Gastrocnemius medialis (tissue), 4 donors: ENCODE measurements at places on chromosomes 6 and 20. TPM values are rescaled to one million over a fixed set of nuclear protein-coding genes. Genes with fewer than 3 reads are reported as not detected.

HLA-DMB gene
- total RNA-seq, result 4.4 TPM

SSTR4 gene
- total RNA-seq, result not detected

MYO6 gene
- 3.0 TPM for total RNA-seq

HLA-DQB1 gene
- total RNA-seq, result 1.5 TPM

OR2H1 gene
- not detected for total RNA-seq

HLA-DPA1 gene
- 51.8 TPM for total RNA-seq

SLC22A7 gene
- not detected for total RNA-seq

DNA sequence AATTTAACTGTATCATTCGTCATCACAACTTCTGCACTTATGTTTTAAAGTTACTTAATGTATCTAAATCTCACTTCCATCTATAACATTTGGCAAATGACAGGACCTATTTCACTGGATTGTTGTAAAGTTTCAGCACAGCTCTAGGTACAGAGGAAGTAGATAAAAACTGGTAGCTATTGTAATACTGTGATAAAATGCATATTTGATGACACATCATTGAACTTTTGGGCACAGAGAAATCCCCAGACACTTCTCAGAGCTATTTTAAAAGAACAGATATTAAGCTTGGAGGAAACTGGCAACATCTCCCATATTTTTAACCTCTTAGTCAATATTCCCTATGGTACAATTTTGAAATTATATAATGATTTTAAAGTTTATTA, 138.7 kb downstream of the RFPL4B start:
- no peak for DNase-seq
- no peak overlapping the region for H3K27ac ChIP-seq
- H3K27me3 ChIP-seq, result no peaks in the 10 kb centered on the region
- no peaks in the 10 kb centered on the region for H3K36me3 ChIP-seq

GRCh38 chr6:162100096-162100495, 627.5 kb downstream of the PRKN start:
- no peaks in the 10 kb centered on the region for H3K27me3 ChIP-seq
- H3K36me3 ChIP-seq, result no peaks in the 10 kb centered on the region
- H3K4me3 ChIP-seq, result no peak overlapping the region
- no peak overlapping the region for H3K27ac ChIP-seq

DNA sequence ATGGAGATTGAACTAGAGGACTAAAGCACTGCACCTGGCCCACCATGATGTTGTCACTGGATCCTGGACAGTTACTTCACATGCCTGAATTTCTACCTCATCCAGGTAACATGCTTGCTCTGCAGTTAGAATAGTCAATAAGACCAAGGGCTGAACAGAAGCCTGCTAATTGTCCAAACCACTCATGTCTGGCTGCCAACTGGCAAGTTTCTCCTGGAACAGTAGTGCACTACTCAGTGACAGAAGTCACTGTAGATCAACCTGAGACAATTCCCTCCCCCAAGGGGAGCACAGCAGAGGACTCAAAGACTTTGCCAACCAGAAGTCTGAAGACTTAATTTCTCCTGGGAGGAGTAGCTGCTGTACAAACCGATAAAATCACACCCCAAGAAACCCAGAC, 454.6 kb upstream of the MARCKS start:
- DNase-seq, result no peak
- H3K4me3 ChIP-seq, result no peak overlapping the region
- H3K27ac ChIP-seq, result no peak overlapping the region
- no peaks in the 10 kb centered on the region for H3K4me1 ChIP-seq

DNA sequence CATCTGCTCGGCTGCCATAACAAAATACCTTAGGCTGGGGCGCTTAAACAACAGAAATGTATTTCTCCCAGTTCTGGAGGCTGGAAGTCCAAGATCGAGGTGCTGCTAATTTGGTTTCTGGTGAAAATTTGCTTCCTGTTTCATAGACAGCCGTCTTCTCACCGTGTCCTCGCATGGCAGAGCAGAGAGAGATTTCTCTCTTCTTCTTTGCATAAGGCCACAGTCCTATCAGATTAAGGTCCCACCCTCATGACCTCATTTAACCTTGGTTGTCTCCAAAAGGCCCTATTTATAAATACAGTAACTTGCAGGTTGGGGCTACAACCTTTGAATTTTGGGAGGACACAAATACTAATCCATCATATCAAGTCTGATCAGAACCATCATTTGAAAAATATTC, 544.3 kb downstream of the KIF16B start:
- no peak overlapping the region for H3K27ac ChIP-seq
- no peaks in the 10 kb centered on the region for H3K36me3 ChIP-seq
- H3K4me3 ChIP-seq, result no peak overlapping the region
- no peaks in the 10 kb centered on the region for H3K27me3 ChIP-seq

DNA sequence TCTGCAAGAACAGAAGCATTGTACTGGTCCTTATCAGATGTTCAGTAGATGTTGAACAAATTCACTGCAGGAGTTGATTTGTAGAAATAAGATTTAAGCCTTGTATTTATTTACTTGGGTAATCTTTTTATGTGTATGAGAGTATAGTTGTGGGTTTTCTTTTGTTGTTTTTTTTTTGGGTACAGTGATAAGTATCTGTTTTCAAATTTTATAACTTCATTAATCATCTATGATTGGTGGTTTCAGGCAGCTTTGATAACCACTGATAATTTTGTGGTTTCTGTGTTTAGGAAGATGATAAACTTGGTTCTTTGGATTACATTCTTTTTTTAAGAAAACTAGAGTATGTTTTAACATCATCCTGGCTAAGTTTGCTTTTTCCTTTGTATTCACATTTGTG, 2.8 kb downstream of the AFDN start:
- no peaks in the 10 kb centered on the region for H3K36me3 ChIP-seq
- no peak overlapping the region for H3K4me3 ChIP-seq
- no peak overlapping the region for H3K27ac ChIP-seq
- DNase-seq, result no peak

- H3K4me3 ChIP-seq, result no peak overlapping the region
- no peaks in the 10 kb centered on the region for H3K36me3 ChIP-seq
- H3K27me3 ChIP-seq, result no peaks in the 10 kb centered on the region
- no peaks in the 10 kb centered on the region for H3K4me1 ChIP-seq
- DNase-seq, result no peak
- H3K27ac ChIP-seq, result no peak overlapping the region
Observed at GRCh38 chr6:145652572-145652971, 82.7 kb downstream of the EPM2A start.

DNA sequence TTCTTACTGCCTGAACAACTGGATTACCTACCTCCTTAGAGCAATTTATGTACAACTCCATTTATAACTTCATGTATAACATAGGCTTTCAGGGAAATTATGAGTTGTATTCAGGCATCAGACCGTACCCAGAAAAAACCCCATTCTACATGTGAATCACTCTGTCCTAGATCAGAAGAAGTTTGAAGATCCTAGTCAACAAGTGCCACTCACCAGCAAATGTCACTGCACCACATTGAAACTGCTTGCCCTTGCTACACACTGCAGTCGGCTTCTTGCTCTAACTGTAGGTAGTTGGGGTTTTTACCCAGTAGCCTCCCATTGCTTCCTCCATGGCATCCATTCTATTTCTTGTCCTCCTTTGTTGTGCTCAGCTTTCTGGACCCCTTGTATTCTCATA, 132.4 kb downstream of the DNAH8 start:
- H3K27ac ChIP-seq, result no peak overlapping the region
- no peaks in the 10 kb centered on the region for H3K27me3 ChIP-seq
- no peak overlapping the region for H3K4me3 ChIP-seq
- H3K36me3 ChIP-seq, result no peaks in the 10 kb centered on the region
- no peaks in the 10 kb centered on the region for H3K4me1 ChIP-seq

- no peak overlapping the region for H3K4me3 ChIP-seq
- peak; percentile 89 for DNase-seq
- peak overlapping the region; percentile 94 for H3K27ac ChIP-seq
- no peaks in the 10 kb centered on the region for H3K36me3 ChIP-seq
- peaks cover 41% of the 10 kb centered on the region for H3K4me1 ChIP-seq
- H3K27me3 ChIP-seq, result no peaks in the 10 kb centered on the region
Observed at GRCh38 chr20:44188752-44189151, 1.8 kb upstream of the JPH2 start.

GRCh38 chr6:125987026-125987617, 782 bp downstream of the TRMT11 start:
- H3K27ac ChIP-seq, result peak overlapping the region; percentile 79
- H3K4me3 ChIP-seq, result peak overlapping the region; percentile 90
- H3K4me1 ChIP-seq, result peaks cover 12% of the 10 kb centered on the region
- H3K36me3 ChIP-seq, result no peaks in the 10 kb centered on the region
- H3K27me3 ChIP-seq, result no peaks in the 10 kb centered on the region

GRCh38 chr20:62637110-62637509, 5.2 kb upstream of the SLCO4A1 start:
- no peak for DNase-seq
- no peaks in the 10 kb centered on the region for H3K4me1 ChIP-seq
- H3K27me3 ChIP-seq, result peaks cover 15% of the 10 kb centered on the region
- H3K36me3 ChIP-seq, result no peaks in the 10 kb centered on the region
- no peak overlapping the region for H3K4me3 ChIP-seq

GRCh38 chr6:114096561-114097172, 125.7 kb upstream of the HDAC2 start:
- H3K27ac ChIP-seq, result no peak overlapping the region
- H3K27me3 ChIP-seq, result no peaks in the 10 kb centered on the region
- no peak for DNase-seq
- no peak overlapping the region for H3K4me3 ChIP-seq
- no peaks in the 10 kb centered on the region for H3K36me3 ChIP-seq
- H3K4me1 ChIP-seq, result peaks cover 4% of the 10 kb centered on the region

DNA sequence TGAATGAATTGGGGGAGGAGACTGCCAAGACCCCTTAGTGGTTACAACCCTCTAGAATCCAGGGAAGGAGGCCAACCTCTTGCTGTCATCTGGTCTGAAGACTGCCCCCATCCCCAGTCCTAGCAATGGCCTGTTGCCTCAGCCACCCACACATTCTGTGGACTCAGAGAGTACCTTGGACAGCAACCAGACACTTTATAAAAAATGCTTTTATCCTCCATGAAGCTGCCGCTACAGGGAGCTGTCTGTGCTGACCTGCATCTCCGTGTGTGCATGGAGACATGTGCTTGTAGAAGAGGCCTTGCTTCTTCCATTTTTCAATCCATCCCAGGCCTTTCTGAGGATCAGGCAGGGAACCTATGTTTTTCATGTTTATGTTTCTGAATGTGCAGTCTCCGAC, 15.2 kb downstream of the CDH22 start:
- no peak overlapping the region for H3K27ac ChIP-seq
- no peak overlapping the region for H3K4me3 ChIP-seq
- H3K4me1 ChIP-seq, result no peaks in the 10 kb centered on the region

DNA sequence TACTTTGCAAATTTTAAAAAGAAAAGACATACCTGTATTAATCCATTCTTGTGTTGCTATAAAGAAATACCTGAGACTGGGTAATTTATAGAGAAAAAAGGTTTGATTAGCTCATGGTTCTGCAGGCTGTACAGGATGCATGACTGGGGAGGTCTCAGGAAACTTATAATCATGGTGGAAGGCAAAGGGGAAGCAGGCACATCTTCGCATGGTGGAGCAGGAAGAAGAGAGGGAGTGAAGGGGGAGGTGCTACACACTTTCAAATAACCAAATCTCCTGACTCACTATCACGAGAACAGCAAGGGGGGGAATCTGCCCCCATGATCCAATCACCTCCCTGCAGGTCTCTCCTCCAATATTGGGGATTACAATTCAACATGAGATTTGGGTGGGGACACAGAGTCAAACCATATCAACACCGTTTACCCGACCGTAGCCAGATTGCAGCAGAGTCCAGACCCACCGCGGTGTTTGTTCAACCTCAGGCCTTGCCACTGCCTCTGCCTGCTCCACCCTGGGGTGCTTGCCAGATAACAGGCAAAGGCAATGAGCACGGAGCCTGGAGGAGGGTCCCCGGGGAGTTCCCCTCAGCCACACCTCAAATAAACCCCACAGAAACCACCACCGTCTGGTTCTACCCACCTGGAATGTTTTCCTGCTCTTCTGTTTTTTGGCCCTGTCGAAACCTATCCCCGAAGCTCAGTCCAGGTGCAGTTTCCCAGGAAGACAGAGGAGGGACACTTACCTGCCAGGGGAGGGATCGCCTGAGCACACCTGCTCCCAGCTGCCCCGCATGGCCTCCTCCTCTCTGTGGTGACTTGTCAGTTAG, 142.2 kb upstream of the AFDN start:
- no peaks in the 10 kb centered on the region for H3K27me3 ChIP-seq
- peaks cover 27% of the 10 kb centered on the region for H3K4me1 ChIP-seq
- no peak overlapping the region for H3K4me3 ChIP-seq
- H3K36me3 ChIP-seq, result no peaks in the 10 kb centered on the region
- no peak for DNase-seq

- no peak overlapping the region for H3K4me3 ChIP-seq
- no peaks in the 10 kb centered on the region for H3K4me1 ChIP-seq
- no peak for DNase-seq
- H3K27ac ChIP-seq, result no peak overlapping the region
- H3K27me3 ChIP-seq, result no peaks in the 10 kb centered on the region
- no peaks in the 10 kb centered on the region for H3K36me3 ChIP-seq
Observed at GRCh38 chr20:41865938-41866337, 247.8 kb upstream of the CHD6 start.

GRCh38 chr6:181049-181654, 111.1 kb upstream of the DUSP22 start:
- H3K27me3 ChIP-seq, result no peaks in the 10 kb centered on the region
- H3K4me1 ChIP-seq, result no peaks in the 10 kb centered on the region
- H3K4me3 ChIP-seq, result no peak overlapping the region
- H3K27ac ChIP-seq, result no peak overlapping the region
- no peak for DNase-seq

GRCh38 chr6:150409576-150410066, 40.8 kb downstream of the IYD start:
- no peak for DNase-seq
- H3K27ac ChIP-seq, result no peak overlapping the region
- no peak overlapping the region for H3K4me3 ChIP-seq
- H3K4me1 ChIP-seq, result peaks cover 6% of the 10 kb centered on the region
- H3K36me3 ChIP-seq, result no peaks in the 10 kb centered on the region

DNA sequence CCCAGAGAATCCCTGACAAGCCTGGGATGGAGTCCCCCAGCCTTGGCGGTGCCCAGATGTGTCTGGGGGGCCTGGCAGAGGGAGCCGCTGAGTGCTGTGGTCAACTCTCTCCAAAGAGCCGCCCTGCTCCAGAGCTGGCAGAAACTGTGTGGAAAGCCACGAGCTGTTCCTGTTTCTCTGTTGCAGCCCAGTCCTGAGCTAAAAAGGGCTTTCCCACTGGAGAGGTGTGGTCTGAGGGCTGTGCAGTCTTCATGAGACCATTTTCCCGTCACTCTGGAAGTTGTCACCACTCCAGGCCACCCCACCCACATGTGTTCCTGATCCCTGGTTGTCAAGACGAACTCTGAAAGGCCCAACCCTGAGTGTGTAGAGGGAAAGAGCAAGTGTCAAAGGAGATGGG, 99.7 kb upstream of the KCNK16 start:
- H3K27ac ChIP-seq, result no peak overlapping the region
- no peaks in the 10 kb centered on the region for H3K27me3 ChIP-seq
- no peaks in the 10 kb centered on the region for H3K36me3 ChIP-seq
- peaks cover 10% of the 10 kb centered on the region for H3K4me1 ChIP-seq
- DNase-seq, result peak; percentile 48

GRCh38 chr6:158737710-158738615, 81.2 kb downstream of the EZR start:
- H3K27ac ChIP-seq, result peak overlapping the region; percentile 81
- DNase-seq, result peak; percentile 72
- no peaks in the 10 kb centered on the region for H3K4me1 ChIP-seq
- no peaks in the 10 kb centered on the region for H3K36me3 ChIP-seq
- no peak overlapping the region for H3K4me3 ChIP-seq

- H3K4me3 ChIP-seq, result no peak overlapping the region
- no peak for DNase-seq
- no peaks in the 10 kb centered on the region for H3K27me3 ChIP-seq
- H3K27ac ChIP-seq, result no peak overlapping the region
Observed at GRCh38 chr20:64241061-64241460, 14.5 kb upstream of the PCMTD2 start.
